ENCODE measurements at places on chromosomes 3 and 15. TPM values are rescaled to one million over a fixed set of nuclear protein-coding genes. Genes with fewer than 3 reads are reported as not detected.

DNA sequence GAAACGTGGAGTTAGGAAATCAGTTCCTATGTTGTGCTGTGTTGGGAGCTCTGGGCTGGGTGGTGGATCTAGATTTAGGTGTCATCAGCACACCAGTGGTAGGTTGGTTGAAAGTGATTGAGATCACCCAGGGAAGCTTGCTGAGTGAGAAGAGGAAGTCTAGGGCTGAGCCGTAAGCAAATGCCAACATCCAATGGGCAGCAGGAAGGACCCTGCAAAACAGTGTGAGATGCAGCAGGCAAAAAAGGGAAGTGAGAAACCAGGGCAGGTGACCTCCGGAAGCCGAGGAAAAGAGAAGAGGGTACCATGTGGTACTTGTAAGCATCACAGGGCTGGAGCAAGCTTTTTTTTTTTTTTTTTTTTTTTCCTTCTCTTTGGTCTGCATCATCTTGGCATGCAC, 15.9 kb upstream of the COPG1 start:
- H3K36me3 ChIP-seq: no peaks in the 10 kb centered on the region
- H3K27ac ChIP-seq: no peak overlapping the region
- H3K4me1 ChIP-seq: peaks cover 23% of the 10 kb centered on the region
- H3K4me3 ChIP-seq: no peak overlapping the region
- no peak for DNase-seq

The HEXA gene
- 122 TPM for total RNA-seq

GRCh38 chr3:129461461-129462146, 21.6 kb downstream of the IFT122 start:
- no peaks in the 10 kb centered on the region for H3K27me3 ChIP-seq
- H3K36me3 ChIP-seq: peaks cover 26% of the 10 kb centered on the region
- peak; percentile 66 for DNase-seq
- H3K27ac ChIP-seq: peak overlapping the region; percentile 15

- no peak overlapping the region for H3K27ac ChIP-seq
- DNase-seq: peak; percentile 65
- no peak overlapping the region for H3K4me3 ChIP-seq
- H3K36me3 ChIP-seq: no peaks in the 10 kb centered on the region
- H3K27me3 ChIP-seq: no peaks in the 10 kb centered on the region
- no peaks in the 10 kb centered on the region for H3K4me1 ChIP-seq
Observed at GRCh38 chr3:38608086-38608775, 41.3 kb downstream of the SCN5A start.

DNA sequence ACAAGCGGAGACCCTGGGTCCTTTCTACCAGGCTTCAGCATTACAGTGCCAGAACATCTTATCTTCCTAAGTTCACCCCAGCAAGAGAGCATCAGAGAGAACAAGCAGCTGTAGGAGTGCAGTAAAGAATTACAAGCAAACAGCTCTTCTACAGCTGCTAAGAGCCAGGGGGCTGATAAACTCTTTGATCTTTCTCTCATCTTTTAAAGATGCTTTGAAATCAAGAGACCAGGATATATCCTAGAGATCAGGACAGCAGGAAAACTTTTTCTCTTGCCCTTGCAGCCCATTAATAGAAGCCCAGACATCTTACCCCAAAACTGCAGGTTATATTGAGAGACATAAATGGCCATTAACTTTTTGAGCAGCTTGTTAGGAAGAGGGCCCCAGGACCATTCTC, 198.1 kb downstream of the RSL24D1 start:
- H3K36me3 ChIP-seq: no peaks in the 10 kb centered on the region
- no peak overlapping the region for H3K4me3 ChIP-seq
- H3K4me1 ChIP-seq: no peaks in the 10 kb centered on the region
- H3K27ac ChIP-seq: no peak overlapping the region
- no peaks in the 10 kb centered on the region for H3K27me3 ChIP-seq

GRCh38 chr3:9047452-9048346, 84.4 kb upstream of the RAD18 start:
- H3K4me3 ChIP-seq: no peak overlapping the region
- H3K27ac ChIP-seq: no peak overlapping the region
- no peak for DNase-seq

- DNase-seq: no peak
- no peak overlapping the region for H3K27ac ChIP-seq
- H3K4me3 ChIP-seq: no peak overlapping the region
- H3K36me3 ChIP-seq: no peaks in the 10 kb centered on the region
- H3K4me1 ChIP-seq: no peaks in the 10 kb centered on the region
Observed at GRCh38 chr3:130514681-130515080, 2.3 kb upstream of the COL6A6 start.

The POLQ gene
- 1.5 TPM for total RNA-seq

DNA sequence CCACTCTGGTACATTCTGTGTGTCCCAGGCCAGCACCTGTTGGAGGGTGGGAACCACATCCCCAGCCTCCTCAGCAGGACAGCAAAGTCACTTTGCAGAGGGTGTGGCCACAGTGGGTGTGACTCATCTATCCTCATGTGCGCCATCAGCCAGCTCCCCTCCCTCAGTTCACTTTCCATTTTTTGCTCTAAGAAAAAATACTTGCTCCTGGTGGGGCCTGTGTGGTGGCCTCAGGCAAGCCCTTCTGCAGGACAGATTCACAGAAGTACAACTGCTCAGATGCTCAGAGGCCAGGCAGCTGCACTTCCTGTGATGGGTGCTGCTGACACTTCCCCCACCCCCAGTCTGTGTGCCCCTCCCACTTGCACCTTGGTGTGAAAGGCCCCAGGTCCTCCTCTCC, 78.3 kb upstream of the ALDH1L1 start:
- H3K27ac ChIP-seq: no peak overlapping the region
- H3K36me3 ChIP-seq: no peaks in the 10 kb centered on the region
- no peaks in the 10 kb centered on the region for H3K27me3 ChIP-seq
- peaks cover 7% of the 10 kb centered on the region for H3K4me1 ChIP-seq

DNA sequence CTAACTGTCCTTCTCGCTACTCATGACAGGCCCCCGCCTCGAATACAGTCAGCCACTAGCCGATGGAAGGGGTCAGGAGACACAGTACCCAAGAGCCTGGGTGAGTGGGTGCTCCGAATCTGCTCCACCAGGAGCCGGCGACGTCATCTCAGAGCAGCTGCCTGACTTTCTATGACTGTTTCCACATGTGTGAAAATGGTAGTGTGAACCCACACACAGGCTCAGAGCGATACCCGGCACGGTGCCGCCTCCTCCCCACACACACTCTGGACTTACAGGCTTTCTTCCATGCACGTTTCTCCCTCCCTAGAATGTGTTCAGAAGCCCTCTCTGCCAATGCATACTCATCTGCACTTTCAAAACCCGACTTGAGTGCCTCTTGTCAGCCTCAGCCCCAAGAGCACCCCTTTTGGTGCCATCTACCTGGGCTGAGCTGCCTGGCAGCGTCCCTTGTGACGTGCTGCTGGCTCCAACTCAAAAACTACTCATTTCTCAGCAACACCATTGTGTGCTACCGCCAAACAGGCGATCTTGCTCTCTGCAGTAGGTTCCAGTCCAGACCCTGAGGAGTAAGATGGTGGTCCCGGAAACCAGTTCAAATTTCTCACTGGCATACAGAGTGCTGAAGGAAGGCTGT, 29.7 kb downstream of the VGLL4 start:
- H3K36me3 ChIP-seq: no peaks in the 10 kb centered on the region
- peak; percentile 25 for DNase-seq
- H3K4me1 ChIP-seq: peaks cover 48% of the 10 kb centered on the region
- peak overlapping the region; percentile 57 for H3K27ac ChIP-seq
- no peaks in the 10 kb centered on the region for H3K27me3 ChIP-seq
- H3K4me3 ChIP-seq: no peak overlapping the region

- H3K36me3 ChIP-seq: no peaks in the 10 kb centered on the region
- H3K27me3 ChIP-seq: no peaks in the 10 kb centered on the region
- DNase-seq: no peak
- H3K27ac ChIP-seq: no peak overlapping the region
- no peaks in the 10 kb centered on the region for H3K4me1 ChIP-seq
Observed at GRCh38 chr3:137180220-137180619, 222.4 kb downstream of the IL20RB start.

The REC114 gene
- not detected for total RNA-seq

DNA sequence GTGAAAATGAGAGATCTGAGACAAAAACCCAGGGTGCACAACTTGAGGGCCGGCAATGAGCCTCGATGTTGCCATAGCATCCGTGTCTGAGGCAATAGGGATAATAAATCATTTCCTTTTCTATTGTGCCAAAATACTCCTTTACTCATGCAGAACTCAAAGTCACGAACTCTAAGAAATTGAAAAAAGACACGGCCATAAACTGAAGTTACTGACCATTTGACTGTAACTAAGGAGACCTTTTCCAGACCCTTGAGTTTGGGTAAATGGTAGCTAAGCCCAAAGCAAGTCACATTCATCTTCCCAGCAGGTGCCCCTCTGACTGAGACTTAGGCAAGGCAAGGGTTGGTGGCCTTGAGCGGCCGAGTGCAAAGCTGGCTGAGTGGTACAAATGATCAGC, 141.2 kb upstream of the SLCO3A1 start:
- no peak overlapping the region for H3K4me3 ChIP-seq
- no peaks in the 10 kb centered on the region for H3K36me3 ChIP-seq
- H3K27ac ChIP-seq: no peak overlapping the region
- no peak for DNase-seq

DNA sequence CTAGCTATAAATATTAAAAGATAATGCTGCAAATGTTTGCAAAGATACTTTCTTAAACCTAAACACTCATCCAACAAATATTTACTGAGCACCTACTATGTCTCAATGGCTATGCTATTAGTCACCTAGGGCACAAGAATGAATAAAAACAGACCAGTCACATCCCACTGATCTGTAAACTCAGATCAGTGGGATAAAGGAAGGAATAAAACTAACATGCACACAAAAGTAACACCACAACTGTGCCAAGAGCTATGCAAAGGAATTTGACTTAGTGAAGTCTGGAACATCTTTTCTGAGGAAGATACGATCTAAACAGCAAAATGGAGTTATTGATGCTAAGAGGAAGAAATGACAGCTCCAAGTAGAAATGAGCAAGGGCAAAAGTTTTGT, 56.6 kb downstream of the CBLB start:
- peaks cover 6% of the 10 kb centered on the region for H3K36me3 ChIP-seq
- peaks cover 35% of the 10 kb centered on the region for H3K4me1 ChIP-seq
- no peak overlapping the region for H3K4me3 ChIP-seq
- DNase-seq: no peak
- H3K27me3 ChIP-seq: no peaks in the 10 kb centered on the region
